ENCODE measurements at places on chromosomes 11 and 22.

DNA sequence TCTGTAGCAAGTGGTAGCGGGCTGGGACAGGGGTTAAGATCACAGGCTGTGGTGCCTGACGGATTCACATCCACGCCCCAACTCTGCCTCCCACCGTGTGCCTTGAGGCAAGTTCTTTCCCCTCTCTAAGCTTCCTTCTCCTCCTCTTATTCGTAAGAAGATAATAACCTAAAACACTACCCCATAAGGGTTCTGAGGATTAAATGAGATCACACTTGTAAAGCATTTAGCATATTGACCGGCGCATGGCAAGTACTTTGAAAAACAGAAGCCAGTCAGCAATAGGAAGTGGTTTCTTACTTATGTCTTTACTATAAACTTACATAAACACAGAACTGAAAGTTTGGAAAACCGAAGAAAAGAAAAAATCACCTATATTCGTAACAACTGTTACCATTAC lies 15.5 kb upstream of the LMO2 start:
- peaks cover 68% of the 10 kb centered on the region for H3K27me3 ChIP-seq
- no peak overlapping the region for H3K27ac ChIP-seq
- no peak for DNase-seq
- H3K4me3 ChIP-seq, result no peak overlapping the region
- H3K4me1 ChIP-seq, result peaks cover 6% of the 10 kb centered on the region

DNA sequence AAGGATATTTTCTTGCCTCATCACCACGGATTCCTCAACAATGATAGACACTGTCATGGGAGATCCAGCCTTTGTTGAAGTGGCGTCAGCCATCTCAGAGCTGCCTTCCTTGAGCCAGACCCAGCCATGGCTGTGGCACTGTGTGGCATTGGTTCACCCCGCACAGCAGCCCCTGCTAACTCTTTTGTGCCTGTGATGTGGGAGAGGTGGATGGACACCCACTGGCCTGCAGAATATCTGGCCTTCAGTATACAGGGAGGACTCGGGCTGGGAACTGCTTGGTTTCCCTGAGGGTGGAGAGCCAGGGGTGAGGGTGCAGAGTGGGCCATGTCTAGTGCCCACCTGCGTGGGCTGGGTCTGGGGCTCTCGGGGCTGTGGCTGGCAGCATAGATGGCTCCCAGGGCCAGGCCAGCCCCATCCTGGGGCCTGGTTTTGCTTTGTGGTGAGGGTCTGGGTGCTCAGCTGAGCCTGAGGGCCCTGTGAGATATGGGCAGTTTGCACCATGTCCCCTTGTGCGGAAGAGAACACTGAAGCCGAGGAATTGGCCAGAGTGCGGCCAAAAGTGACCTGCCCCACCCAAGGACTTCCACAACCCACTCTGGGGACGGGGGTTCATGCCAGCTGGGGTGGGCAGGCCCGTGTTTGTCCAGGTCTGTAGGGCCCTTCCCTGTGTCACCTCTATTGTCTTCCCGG lies 6.1 kb downstream of the CLDN5 start:
- H3K4me1 ChIP-seq, result peaks cover 10% of the 10 kb centered on the region
- no peak overlapping the region for H3K27ac ChIP-seq
- H3K4me3 ChIP-seq, result no peak overlapping the region
- no peaks in the 10 kb centered on the region for H3K27me3 ChIP-seq

- no peaks in the 10 kb centered on the region for H3K36me3 ChIP-seq
- no peaks in the 10 kb centered on the region for H3K4me1 ChIP-seq
- DNase-seq, result no peak
These were observed 583.7 kb upstream of the B3GAT1 start for GRCh38 chr11:134995741-134996140.

GRCh38 chr11:36249246-36249645 lies 40.0 kb downstream of the COMMD9 start:
- DNase-seq, result no peak
- peaks cover 86% of the 10 kb centered on the region for H3K27me3 ChIP-seq
- no peaks in the 10 kb centered on the region for H3K36me3 ChIP-seq
- H3K27ac ChIP-seq, result no peak overlapping the region
- no peak overlapping the region for H3K4me3 ChIP-seq

DNA sequence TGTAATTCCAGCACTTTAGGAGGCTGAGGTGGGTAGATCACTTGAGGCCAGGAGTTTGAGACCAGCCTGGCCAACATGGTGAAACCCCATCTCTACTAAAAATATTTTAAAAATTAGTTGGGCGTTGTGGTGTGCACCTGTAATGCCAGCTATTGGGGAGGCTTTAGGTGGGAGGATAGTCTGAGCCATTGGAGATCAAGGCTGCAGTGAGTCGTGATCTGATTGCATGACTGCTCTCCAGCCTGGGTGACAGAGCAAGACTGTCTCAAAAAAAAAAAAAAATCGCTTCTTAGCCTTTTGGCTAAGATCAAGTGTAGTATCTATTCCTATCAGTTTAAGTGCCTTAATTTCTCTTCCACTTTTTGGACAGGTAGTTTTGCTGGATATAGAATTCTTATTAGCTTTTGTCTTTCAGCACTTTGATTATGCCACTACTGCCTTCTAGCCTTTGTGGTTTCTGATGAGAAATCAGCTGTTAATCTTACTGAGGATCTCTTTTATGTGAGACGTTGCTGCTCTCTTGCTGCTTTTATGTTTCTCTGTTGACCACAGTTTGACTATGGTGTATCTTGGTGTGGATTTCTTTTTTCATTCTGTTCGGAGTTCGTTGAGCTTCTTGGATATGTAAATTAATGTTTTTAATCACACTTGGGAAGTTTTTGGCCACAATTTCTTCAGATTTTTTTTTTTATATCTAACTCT lies 24.7 kb downstream of the CHEK1 start:
- H3K27me3 ChIP-seq, result no peaks in the 10 kb centered on the region
- H3K4me1 ChIP-seq, result no peaks in the 10 kb centered on the region
- no peak overlapping the region for H3K27ac ChIP-seq
- no peak for DNase-seq

- no peaks in the 10 kb centered on the region for H3K4me1 ChIP-seq
- no peak overlapping the region for H3K4me3 ChIP-seq
- H3K36me3 ChIP-seq, result peaks cover 10% of the 10 kb centered on the region
- H3K27me3 ChIP-seq, result no peaks in the 10 kb centered on the region
- no peak for DNase-seq
- H3K27ac ChIP-seq, result no peak overlapping the region
These were observed 23.5 kb downstream of the MCAM start for GRCh38 chr11:119293461-119293860.

- H3K4me1 ChIP-seq, result peaks cover 63% of the 10 kb centered on the region
- DNase-seq, result no peak
- H3K36me3 ChIP-seq, result peaks cover 13% of the 10 kb centered on the region
- H3K27me3 ChIP-seq, result no peaks in the 10 kb centered on the region
- peak overlapping the region; percentile 93 for H3K4me3 ChIP-seq
These were observed 1.5 kb downstream of the TBC1D10A start for GRCh38 chr22:30325065-30325720.

DNA sequence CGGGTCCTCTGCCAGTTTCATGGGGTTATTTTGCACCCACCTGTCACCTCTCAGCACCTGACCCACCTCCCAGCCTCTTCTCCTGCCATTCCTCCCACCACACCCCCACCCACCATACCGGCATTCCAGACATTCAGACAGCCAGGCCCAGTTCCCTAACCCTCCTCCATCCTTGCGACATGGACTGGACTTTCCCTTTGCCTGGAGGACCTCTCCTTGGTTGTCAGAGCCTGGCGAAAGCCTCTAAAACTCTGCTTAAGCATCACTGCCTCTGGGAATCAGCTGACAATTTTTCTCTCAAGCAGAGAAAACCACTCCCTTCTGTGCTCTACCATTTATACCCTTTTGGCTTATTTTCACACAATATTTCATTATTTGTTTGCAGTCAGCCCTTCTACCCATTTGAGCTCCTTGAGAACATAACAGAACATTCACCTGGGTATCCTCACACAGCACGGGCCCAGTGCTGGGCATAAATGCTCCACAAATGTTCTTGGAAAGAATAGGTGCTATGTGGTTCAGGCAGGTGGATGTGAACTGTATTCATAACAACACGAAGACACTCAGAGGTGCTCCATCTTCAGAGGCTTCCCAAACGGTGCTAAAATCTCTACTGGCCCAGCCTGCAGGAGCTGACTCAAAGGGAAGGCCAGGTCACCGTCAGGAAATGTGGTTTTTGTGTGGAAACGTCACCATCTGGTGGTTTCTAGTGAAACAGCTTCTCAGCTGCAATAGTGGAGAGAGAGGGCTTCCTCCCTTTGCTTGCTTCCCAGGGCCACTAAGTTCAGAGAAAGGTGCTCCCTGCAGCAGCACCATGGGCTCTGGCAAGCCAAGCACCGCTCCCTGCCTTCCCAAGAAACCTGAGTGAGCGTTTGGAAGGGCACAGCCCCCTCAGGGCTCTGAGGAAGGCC lies 10.4 kb downstream of the SPATA19 start:
- H3K27me3 ChIP-seq, result peaks cover 28% of the 10 kb centered on the region
- no peaks in the 10 kb centered on the region for H3K4me1 ChIP-seq
- no peak for DNase-seq

DNA sequence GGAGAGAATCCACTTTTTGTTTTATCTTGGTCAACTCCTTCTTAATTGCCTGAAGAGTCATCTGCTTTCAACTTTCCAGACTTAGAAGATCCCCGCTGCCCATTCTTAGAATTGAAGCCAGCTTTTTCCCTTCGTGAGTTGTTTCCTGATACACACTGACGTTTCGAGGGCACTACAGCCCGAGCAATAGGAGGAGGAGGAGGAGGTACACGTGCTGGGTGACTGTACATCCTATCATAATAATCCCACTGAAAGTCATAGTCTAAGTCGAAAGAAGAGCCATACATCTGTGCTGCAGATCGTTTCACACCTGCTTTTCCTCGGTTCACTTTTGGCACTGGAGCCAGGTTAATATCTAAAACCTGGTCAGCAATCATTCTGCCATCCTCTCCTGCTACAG lies 606.1 kb downstream of the DLG2 start:
- no peak for DNase-seq
- H3K27ac ChIP-seq, result no peak overlapping the region
- H3K36me3 ChIP-seq, result no peaks in the 10 kb centered on the region
- no peaks in the 10 kb centered on the region for H3K27me3 ChIP-seq
- H3K4me1 ChIP-seq, result no peaks in the 10 kb centered on the region

GRCh38 chr11:121412000-121412587 lies 40.0 kb upstream of the SORL1 start:
- no peak overlapping the region for H3K27ac ChIP-seq
- no peak for DNase-seq
- peaks cover 34% of the 10 kb centered on the region for H3K4me1 ChIP-seq
- H3K27me3 ChIP-seq, result no peaks in the 10 kb centered on the region
- H3K36me3 ChIP-seq, result no peaks in the 10 kb centered on the region

- H3K27me3 ChIP-seq, result no peaks in the 10 kb centered on the region
- no peak overlapping the region for H3K4me3 ChIP-seq
- peaks cover 14% of the 10 kb centered on the region for H3K36me3 ChIP-seq
- no peak overlapping the region for H3K27ac ChIP-seq
- H3K4me1 ChIP-seq, result peaks cover 19% of the 10 kb centered on the region
These were observed 47.7 kb downstream of the SLC22A9 start for GRCh38 chr11:63417174-63417852.

GRCh38 chr22:32854351-32854804 lies 52.9 kb downstream of the TIMP3 start:
- peaks cover 6% of the 10 kb centered on the region for H3K27me3 ChIP-seq
- H3K36me3 ChIP-seq, result no peaks in the 10 kb centered on the region

- peaks cover 2% of the 10 kb centered on the region for H3K36me3 ChIP-seq
- peaks cover 14% of the 10 kb centered on the region for H3K4me1 ChIP-seq
- DNase-seq, result no peak
- H3K4me3 ChIP-seq, result peak overlapping the region; percentile 68
These were observed 13.4 kb downstream of the TNKS1BP1 start for GRCh38 chr11:57311109-57311936.

DNA sequence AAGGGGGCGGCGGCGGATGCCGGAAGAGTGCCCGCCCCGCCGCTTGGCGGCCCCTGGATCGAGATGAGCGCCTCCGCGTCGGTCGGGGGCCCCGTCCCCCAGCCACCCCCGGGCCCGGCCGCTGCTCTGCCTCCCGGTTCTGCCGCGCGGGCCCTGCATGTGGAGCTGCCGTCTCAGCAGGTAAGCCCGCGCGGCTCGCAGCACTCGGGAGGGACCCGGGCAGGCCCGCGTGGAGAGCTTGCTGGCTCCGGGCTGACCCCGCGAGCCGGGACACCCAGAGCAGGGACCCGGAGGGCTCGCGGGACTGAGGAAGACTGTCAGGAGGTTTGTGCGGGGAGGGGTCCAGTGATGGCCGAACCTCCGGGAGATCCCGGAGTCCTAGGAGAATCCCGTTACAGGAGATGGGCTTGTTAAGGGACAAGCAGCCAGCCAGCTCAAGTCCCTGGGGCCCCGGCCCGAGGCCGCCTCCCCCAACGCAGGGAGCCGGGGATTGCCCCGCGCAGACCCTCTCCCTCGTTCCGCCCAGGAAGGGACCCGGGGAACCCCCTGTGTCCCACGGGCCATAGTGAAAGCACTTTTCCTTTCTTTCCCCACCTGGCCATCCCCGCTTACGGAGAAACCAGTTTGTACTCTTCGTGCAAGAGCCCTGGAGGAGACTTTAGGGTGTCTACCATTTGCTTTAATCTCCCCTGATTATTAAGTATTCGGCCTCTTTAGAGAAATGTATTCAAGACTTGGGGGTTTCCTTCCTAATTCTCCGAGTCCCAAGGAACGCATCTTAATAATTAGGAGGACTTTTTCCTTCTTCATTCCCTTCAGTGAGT lies 547 bp downstream of the UVRAG start:
- DNase-seq, result peak; percentile 60
- H3K4me1 ChIP-seq, result peaks cover 2% of the 10 kb centered on the region
- no peak overlapping the region for H3K4me3 ChIP-seq
- H3K27ac ChIP-seq, result no peak overlapping the region

- DNase-seq, result no peak
- peaks cover 2% of the 10 kb centered on the region for H3K4me1 ChIP-seq
- H3K27ac ChIP-seq, result no peak overlapping the region
- no peak overlapping the region for H3K4me3 ChIP-seq
- H3K36me3 ChIP-seq, result peaks cover 42% of the 10 kb centered on the region
- H3K27me3 ChIP-seq, result no peaks in the 10 kb centered on the region
These were observed 116.9 kb downstream of the ATXN10 start for GRCh38 chr22:45788522-45788921.

- H3K36me3 ChIP-seq, result no peaks in the 10 kb centered on the region
- no peak for DNase-seq
- H3K27ac ChIP-seq, result no peak overlapping the region
- H3K4me3 ChIP-seq, result no peak overlapping the region
- H3K4me1 ChIP-seq, result no peaks in the 10 kb centered on the region
These were observed 1004.1 kb downstream of the OPCML start for GRCh38 chr11:132528181-132528580.

DNA sequence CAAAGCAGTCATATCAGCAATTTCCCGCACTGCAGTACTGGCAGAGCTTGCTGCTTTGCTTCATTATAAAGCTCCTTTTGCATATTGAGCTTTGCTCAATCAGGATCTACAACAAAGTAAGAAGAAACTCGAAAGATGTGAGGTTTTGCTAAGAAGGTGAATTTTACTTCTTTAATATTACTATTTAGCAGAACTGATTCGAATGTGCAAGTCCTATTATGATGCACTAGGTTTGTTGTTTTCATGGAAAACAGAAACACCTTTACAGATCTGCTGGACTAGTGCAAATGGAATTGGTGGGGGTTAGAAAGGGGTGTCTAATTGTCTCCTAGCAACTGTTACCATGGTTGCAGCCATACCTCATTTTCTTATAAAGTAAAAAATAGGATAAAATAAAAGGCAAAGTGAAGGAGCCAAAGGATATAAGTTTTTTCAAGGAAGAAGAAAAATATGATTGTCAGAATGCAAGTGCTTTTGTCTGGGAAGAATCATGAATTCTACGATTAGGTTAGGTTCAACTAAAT lies 153.2 kb downstream of the MSANTD4 start:
- no peaks in the 10 kb centered on the region for H3K36me3 ChIP-seq
- H3K4me1 ChIP-seq, result no peaks in the 10 kb centered on the region
- no peak for DNase-seq
- no peaks in the 10 kb centered on the region for H3K27me3 ChIP-seq

- H3K4me3 ChIP-seq, result no peak overlapping the region
- H3K36me3 ChIP-seq, result no peaks in the 10 kb centered on the region
- no peak overlapping the region for H3K27ac ChIP-seq
These were observed 98.8 kb upstream of the PITPNB start for GRCh38 chr22:28017859-28018258.
